Germinal center (tissue), 1 donor: ENCODE measurements at places on chromosomes 13 and 19.

- no peak for DNase-seq
Measured at GRCh38 chr13:29993196-29993595, 142.8 kb upstream of the UBL3 start.

DNA sequence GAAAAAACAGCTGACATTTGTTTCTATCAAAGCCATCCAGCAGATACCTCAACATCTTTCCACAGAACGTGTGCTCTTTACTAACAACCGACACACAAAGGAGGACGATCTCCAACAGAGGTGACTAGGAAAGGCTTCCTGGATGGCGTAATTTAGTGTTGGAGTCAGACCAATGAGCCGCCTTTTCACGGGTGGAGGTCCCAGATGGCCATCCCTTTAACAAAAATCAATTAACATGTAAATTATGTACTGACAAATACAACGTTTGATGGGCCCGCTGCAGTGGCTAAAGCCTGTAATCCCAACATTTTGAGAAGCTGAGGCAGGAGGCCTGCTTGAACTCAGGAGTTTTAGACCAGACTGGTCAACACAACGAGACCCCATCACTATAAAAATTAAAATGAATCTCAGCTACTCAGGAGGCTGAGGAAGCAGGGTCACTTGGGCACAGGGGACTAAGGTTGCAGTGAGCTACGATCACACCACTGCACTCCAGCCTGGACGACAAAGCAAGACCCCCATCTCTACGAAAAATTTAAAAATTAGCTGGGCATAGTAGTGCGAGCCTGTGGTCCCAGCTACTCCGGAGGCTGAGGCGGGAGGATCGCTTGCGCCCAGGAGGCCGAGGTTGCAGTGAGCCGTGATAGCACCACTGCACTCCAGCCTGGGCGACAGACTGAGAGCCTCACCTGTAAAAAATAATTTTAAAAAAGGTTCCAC, 1.2 kb upstream of the DPY19L3 start:
- DNase-seq, result no peak

DNA sequence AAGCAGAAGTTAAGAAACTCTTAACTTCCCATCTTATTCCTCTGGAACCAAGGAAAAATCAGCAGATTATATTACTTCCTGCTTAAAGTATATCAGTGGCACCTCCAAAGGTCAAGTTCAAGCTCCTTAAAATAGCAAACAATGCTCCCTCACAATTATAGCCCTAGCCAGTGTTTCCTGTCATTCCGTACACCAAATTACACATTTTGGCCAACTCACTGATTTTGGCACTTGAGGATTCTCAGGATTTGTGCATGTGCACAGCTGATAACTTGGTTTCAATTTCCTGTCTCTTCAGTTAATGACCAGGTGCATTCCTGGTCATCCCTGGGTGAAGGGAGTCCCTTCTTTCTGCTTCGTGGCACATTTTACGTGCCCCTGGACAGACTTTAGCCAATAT, 42.0 kb downstream of the TPP2 start:
- DNase-seq, result no peak

GRCh38 chr19:13742756-13743155, 21.6 kb upstream of the MRI1 start:
- DNase-seq, result no peak

GRCh38 chr13:20492641-20493040, 33.0 kb downstream of the CRYL1 start:
- DNase-seq, result no peak

DNA sequence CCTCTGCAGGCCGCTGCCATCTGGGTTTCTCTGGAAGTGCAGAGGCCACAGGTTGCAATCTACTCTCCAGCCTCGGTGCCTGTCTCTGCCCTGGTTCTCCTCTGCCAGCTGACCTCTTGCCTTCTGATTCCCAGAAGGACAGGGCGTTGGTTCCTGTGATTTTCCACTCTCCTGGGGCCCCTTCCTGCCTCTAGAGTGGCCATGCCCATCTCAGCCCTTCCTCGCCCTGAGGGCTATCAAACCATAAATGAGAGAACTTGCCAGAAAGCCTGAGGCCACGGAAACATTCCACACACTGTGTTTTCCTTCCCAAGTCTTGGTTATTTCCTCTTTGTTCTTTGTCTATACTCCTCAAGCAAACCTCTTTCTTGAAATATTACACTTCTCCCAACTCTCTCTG, 146.2 kb downstream of the SHISA2 start:
- no peak for DNase-seq

GRCh38 chr13:23674795-23675640, 104.8 kb downstream of the TNFRSF19 start:
- no peak for DNase-seq

DNA sequence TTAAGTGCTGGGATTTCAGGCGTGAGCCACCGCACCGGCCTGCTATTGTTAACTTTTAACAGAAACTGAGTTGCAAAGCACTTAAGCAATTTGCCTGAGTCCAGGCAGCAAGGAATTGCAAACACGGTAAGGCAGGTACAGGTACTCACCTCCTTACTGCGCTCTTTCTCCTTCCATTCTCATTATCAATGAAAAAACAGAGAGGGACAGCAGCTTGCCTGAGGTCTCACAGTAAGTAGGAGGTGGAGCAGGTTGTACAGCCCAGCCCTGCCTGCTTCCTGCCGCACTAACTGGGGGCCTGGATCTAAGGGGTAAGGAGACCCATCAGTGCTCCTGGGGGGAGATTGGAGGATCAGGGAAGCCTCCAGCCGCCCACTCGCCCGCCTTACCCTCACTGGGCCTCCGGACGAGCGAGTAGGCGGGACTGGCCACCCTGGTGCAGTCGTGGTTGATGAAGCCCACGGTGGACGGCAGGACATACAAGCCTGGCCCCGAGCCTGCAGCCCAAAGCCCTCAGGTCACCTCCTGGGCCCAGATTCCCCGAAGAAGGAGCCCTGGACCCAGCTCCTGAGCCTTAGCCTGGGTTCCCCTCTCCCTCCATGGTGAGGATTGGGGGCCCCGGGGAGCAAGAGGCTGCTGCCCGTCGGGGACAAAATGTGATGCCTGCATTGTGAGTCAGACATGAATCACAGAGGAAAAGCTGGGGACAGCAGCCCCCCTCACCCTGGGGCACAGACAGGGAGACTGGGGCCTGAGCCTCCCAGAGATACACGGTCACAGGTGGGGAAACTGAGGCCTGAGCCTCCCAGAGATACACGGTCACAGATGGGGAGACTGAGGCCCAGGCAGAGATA, 11.4 kb upstream of the SHC2 start:
- DNase-seq, result no peak

GRCh38 chr19:58499021-58499927, 12.5 kb downstream of the SLC27A5 start:
- DNase-seq, result peak; percentile 97

DNA sequence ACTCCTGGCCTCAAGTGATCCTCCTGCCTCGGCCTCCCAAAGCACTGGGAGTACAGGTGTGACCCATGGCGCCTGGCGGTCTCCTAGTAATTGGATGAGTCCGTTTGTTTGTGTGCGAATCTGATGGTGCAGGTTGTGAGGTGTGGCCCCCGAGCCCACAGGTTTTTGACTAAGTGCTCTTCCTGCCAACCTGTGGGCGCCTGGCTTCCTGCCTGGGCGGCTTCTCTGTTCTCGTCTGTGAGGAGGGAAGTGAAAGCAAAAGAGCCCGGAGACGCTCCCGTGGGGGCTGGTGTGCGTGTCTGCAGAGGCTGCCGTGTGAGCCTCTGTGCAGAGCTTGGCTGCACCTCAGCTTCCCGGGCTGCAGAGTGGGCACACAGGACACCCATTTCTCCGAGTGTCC, 10.0 kb downstream of the ARHGAP45 start:
- DNase-seq, result peak; percentile 87

GRCh38 chr13:24630851-24631620, 49.2 kb upstream of the ATP12A start:
- DNase-seq, result no peak

DNA sequence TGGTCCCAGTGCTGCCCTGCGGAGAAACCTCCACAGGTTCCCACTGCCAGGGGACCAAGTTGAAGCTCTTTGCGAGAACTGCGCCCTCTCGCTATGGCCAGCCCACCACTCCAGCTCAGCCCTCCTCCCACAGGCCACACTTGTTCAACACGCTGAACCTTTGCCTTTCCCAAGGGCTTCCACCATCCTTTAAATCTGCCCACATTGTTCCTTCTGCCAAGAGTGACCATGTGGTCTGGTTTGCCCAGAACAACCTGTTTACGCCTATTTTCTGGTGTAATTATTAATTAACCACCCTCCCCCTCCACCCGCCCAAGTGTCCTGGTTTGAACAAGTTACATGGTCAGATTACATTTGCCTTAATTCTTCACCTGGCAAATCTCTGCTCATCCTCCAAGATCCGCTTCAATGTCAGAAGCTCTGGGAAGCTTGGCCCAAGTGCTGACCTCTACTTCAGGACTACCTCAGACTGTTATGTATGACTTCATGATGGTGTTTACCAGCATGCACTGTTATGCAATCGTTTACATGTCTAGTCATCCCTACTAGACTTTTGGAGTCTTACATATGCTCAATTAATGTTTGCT, 12.0 kb upstream of the USP12 start:
- no peak for DNase-seq

DNA sequence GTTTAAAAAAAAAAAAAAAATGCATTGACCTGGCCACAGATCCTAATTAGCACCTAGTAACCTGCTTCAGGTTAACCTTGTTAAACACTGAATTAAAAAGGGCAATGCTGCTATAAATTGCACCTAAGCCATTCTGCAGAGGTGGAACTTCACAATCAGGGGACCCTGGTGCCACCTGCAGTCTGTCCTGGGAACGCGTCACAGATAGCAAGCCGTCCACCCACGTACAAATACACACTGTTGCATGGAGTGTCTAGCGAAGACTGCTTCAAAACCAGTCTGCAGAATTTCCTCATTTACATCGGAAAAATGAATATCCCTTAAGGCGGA, 169.3 kb downstream of the COL4A1 start:
- DNase-seq, result no peak

DNA sequence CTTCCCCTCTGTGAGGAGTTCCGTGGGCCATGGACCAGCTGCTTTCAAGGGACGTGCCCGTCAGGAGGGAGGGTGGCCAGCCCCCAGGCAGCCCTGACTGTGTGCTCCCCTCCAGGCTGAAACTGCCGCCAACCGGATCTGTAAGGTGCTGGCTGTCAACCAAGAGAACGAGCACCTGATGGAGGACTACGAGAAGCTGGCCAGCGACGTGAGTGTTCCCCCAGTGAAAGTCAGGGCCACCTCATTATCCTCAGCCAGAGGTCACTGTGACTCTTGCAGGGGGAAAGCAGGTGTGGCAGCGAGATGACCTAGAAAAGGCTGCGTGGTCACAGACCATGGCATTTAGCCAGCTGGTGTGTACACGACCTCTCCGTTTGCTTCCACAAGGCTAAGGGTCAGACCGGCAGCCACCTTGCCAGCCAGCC, 29.9 kb downstream of the CAPN12 start:
- no peak for DNase-seq

- peak; percentile 55 for DNase-seq
Measured at GRCh38 chr13:24161010-24161775, 673 bp downstream of the SPATA13 start.

DNA sequence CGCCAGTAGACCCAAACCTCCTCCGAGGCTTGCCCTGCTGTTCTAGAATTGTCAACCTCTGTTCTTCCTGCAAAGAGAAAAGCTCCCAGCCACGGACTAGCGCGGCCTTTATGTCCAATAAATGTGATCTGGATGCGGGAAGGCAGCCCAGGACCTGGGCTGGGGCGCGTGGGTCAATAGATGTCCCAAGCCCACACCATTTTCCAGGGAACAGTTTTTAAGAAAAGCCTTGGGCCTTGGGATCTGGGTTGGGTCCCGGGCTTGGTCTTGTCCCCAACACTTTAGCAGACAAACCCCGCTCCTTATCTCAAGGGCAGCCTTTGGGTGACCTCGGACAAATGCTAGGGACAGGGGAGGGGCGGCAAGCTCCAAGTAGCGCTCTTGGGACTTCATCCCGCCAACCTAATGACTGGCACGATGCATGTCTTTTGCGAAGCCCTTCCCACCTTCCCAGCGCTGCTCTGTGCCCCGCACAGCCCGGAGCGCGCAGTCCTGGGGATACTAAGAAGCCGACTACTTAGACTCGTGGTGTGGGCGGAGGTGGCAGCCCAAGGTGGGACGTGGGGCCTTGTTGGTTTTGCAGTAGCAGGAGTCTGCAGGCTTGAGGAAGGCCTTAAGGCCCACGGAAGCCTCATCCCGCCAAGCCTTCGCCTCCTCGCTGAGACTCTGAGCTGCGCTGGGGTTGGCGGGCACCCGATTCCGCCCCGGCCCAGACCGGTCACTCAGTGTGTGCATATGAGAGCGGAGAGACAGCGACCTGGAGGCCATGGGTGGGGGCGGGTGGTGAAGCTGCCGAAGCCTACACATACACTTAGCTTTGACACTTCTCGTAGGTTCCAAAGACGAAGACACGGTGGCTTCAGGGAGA, 10.8 kb downstream of the SOX21 start:
- no peak for DNase-seq

DNA sequence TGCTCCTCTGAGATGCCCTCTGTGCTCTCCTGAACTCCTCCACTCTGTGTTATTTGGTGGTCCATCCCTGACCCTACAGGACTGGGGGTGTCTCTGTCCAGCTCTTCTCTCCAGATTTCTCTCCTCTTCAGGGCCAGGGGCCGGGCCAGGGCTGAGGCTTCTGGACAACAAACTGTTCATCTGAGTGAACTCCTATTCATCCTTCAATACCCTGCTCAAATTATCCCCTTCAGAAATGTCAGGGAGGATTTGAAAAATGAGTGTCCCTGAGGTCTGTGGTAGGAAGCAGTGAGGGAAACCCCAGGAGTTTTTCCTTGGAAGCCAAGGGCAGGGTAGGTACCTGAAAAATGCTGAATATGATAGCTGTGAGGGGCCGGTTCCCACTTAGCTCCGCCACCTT, 7.6 kb downstream of the PDE4C start:
- DNase-seq, result no peak

DNA sequence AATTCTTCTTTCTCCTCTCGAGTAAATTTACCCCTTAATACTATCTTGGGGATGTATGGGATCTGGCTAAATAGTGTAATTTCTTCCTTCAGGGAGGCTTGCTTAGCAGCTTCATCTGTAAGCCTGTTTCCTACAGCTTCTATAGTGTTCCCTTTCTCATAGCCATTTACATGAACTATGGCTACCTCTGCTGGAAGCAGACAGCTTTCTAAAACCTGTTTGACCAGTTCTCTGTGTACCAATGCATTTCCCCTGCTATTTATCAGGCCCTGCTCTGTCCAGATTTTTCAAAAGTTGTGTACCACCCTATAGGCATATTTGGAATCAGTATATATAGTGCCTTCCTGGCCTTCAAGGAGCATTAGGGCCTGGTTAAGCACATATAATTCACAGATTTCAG, 113.6 kb upstream of the PCDH9 start:
- DNase-seq, result no peak
